NAMALWA (cell line): ENCODE measurements at places on chromosomes 5 and 9.
A peak's percentile ranks its signal among the peaks of the same experiment; 100 is the strongest.

- no peak for DNase-seq
Measured at GRCh38 chr5:178123966-178124925, 6.6 kb upstream of the RMND5B start.

- DNase-seq, result peak; percentile 98
Measured at GRCh38 chr9:5626727-5627634, 1.9 kb upstream of the RIC1 start.

DNA sequence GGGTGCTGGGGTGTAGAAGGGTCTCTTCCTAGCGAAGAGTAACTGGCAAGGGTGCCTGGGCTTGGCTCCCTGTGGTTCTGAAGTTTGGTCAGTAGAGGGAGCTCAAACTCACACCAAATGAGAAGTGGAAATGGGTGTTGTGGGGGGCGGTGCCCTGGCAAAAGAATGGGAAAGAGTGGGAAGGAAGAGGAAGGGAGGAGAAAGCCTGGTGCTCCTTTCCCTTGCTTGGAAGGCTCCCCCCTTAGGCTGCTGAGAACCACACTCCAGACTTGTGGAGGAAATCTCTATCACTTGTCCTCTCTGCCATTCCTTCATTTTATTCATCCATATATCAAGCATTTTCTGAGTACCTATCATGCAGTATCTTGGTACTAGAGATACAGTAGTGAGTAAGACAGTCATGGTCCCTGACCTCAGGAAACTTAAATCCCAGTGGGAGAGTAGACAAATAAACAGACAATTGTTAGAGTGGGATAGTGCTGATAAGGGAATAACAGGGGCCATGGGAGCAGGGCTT lies 13.0 kb downstream of the SLC4A9 start:
- DNase-seq, result peak; percentile 59

DNA sequence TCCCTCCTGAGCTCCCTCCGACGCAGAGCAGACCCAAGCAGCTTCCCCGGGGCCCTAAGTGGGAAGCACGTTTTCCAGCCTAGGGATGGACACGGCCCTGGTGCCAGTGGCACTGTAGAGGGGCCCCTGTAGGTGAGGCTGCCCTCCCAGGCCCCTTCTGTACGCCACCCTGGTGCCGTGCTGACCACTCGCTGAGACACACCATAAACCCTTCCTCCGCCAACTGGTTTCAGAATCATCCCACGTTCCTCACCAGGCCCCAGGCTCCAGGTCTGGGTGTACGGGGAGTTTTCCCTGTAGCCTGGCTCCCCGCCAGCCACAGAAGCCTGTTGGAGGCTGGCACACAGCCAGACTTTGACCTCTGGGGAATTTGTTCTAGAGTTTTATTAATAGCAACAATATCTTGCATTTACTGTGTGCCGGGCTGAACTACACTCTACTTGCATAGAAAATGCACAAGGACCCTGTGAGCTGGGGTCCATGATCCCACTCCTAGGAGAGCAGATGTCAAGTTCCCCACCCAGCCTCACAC lies 18.2 kb upstream of the WDR38 start:
- no peak for DNase-seq

DNA sequence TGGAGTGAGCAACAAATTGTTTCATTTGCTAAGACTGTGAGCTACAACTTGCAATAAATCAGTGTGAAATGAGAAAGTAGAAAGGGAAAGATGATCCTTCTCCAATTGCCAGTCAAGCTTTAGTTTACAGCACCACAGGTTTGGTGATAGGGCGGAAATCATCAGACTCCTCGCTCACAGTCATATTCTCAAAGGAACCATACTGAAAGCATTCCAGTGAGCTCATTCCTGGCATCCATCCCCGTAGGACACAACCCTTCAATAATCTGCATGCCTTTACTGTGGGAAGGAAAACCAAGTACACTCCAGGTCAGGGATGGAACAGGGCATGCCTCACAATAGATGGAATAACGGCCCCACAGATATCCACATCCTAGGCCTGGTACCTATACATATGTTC lies 80.7 kb downstream of the FSTL4 start:
- DNase-seq, result no peak

GRCh38 chr5:41747301-41747700 lies 122.9 kb downstream of the OXCT1 start:
- no peak for DNase-seq

DNA sequence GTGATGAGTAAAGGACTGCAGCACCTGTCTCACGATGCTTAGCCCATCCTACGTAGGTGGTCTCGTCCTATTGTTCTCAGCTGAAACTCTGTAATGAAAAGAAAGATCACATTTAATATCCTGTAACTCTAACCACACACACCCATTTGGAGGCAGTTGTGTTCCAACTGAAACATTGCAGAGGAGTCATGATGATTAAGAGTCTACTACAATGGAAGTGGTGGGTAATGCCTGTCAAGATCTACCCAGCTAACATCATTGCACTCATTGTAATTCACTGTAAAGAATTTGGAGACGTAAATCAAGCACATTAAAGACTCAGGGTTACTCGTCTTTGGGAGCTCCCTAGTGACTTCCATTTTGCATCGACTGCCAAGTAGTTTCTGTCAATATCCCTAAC lies 106.0 kb upstream of the PTPN3 start:
- no peak for DNase-seq

DNA sequence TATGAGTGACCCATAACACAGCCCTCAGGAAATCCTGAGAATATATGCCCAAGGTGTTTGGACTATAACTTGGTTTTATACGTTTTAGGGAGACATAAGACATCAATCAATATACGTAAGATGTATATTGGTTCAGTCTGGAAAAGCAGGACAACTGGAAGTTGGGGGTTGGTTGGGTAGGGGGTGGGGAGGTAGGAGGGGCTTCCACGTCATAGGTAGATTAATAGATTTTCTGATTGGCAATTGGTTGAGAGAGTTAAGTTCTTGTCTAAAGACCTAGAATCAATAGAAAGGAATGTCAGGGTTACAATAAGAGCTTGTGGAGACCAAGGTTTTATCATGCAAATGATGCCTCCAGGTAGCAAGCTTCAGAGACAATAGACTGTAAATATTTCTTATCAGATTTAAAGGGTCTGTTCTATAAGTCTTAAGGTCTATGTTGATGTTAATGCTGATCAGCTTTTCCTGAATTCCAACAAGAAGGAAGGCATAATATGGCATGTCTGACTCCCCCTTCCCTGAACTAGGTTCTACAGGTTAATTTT lies 2267.7 kb upstream of the ACO1 start:
- no peak for DNase-seq

- peak; percentile 89 for DNase-seq
Measured at GRCh38 chr5:177006265-177006972, at the start of gene UIMC1. Gene UIMC1 (minus strand): TSS chr5:177006779. CDS start chr5:176982615, 24,164 bp downstream.
